Vagina (tissue), 2 donors: ENCODE measurements at places on chromosomes 6 and 20.

DNA sequence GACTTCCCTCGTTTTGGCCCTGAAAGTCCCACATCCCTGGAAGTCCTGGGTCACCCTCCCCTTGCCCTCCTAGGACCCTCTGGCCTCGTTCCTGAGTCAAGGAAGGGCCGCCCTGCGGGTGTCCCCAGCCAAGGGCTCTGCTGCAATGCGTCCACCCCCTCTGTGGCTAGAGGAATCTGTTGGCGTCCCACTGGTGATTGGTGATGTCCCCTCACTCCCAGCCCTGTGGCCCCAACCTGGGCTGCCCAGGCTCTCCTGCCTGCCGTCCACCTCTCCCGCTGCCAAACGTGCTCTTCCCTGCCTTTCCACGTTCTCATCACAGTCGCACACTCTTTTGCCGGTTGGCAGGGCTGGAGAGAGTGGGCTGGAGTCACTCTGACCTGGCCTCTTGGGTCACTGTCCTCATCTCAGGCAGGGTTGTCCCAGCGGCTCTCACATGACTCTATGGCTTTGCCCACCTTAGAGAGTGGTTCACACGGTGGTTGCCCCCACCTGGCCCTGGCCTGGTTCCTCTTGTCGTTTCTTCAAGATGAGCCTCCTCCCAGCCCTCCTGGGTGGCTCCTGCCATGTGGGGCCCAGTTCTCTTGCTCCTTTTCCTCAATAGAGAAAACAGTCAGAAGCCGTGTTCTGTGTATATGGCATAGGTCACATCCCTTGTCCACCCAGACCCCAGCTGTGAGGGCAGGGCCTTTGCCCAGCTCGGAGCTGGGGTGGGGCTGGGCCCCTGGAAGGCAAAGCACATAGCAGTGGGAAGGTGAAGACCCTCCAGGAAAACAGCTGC lies 100.9 kb downstream of the TMEM242 start:
- DNase-seq = peak; percentile 85

- no peak for DNase-seq
These were observed 9.6 kb downstream of the ABHD16A start for GRCh38 chr6:31693535-31693934.

- no peak for DNase-seq
These were observed 200.0 kb downstream of the LY86 start for GRCh38 chr6:6788394-6789032.

DNA sequence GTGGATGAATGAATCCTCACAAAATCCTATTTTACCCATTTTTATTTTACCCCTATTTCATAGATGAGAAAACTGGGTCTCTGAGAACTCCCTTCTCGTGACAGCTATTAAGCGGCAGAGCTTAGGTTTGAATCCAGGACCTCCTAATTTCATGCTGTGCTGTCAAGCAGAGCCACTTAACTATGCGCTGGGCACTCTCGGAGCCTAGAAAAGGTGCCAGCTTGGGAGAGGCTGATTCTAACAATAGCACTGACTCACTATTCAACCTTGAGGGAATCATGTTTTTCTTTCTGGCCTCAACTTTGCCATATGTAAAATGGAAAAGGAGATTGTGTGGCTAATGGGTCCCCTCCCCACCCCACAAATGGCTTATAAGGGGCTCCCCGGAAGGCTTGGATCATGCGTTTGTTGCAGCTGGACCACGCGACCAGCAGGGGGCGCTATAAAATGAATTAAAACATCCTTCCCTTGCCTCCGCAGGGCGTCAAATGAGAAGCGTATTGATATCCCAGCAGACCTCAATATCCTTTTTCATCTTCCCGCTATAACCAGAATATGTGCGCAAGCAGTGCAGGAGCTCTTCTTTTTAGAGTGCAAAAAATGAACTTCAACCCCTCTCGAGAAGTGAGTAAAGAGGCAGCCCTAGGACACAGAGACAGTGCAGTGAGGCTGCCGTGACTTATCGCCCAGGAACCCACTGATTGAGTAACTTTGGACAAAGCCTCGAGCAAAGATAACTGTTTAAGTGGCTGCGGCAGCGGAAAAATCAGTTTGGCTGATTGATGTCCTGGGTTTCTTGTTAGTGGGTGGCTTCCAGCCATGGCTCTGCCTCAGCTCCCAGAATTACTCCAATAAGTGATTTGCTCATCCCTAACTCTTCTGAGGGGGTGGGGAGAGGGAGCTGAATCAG lies 12.8 kb upstream of the PDYN start:
- no peak for DNase-seq

DNA sequence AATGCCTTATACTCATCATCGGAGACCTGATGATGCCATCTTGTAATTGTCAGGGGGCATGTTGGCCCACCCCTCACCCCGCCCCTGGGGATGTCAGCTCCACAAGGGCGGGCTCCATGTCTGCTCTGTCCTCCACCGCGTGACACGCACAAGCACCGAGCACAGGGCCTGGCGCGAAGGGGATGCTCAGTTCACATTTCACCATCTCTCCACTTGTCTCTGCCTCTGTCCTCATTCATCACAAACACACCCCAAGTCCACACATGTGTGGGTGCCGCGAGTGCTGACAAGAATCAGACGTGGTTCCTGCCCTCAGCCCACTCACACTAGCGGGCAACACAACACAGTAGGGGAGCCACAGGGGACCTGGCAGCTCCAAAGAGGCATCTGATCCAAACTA lies 151.2 kb upstream of the PTPN1 start:
- DNase-seq = no peak

GRCh38 chr6:2353412-2354137 lies 108.2 kb upstream of the GMDS start:
- DNase-seq = no peak

DNA sequence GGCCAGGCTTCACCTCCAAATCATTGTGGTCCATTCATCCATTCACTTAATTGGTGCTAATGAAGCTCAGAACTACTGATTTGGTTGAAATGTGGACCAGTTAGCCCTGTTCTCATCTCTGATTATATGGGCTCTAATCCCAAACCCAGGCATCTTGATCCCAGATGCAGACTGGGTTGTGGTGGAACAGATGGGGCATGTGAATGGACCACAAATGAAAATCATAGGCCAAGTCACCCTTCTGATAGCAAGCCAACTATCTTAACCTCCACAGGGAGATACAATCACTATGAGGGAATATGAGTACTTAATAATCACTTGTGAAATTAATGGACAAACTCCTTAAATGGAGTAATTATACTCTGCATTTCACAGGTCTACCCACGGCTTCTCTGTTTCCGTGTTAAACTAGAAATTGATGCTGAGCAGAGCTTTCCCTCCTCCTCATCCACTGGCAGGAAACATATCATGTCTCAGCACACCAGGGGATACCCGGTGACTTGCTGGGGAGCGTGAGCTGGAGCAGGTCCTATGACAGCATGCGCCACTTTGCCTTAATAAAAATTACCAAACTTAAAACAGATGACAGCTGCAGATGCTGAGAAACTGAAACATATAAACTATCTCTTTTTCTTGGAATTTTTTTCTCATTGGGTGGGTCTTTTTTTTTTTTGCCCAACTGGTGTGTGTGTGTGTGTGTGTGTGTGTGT lies 108.8 kb upstream of the HEY2 start:
- no peak for DNase-seq

DNA sequence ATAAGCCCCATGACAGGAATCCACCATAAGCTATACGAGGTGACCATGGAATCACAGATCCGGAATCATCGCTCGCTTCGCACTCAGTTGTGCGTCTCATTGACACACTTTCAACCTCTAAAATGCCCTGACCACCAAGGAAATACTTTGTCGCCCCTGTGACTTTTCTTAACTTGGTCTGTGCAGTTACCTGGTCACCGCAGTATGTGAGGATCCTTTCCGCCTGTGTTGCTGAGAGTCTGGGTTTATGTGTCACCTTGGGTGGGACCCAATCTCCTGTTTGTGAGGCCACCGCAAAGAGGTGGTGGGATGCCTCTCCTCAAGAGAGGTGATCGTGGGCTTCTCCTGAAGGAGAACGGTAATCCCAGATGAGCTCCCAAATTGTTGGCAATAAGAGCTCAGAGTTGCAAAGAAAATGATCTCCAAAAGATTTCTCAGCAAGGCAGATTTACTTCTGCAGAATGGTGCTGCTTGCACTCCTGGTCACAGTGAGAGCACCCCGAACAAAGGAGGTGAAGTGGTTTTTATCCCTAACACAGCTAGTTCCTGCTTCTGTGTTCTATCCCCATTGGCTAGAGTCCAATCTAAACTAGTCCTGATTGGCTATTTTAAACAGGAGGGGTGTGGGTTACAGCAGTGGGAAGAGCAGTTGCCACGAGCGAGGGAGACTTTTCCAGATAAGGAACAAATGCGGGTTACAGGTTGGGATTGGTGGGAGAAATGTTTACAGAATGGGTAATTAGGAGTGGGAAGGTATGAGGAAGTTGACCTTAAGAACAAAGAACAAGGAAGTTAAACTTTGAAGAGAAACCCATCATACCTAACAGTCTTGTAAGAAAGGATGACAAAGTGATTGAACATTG lies 9.1 kb upstream of the ZNFX1 start:
- DNase-seq = no peak

DNA sequence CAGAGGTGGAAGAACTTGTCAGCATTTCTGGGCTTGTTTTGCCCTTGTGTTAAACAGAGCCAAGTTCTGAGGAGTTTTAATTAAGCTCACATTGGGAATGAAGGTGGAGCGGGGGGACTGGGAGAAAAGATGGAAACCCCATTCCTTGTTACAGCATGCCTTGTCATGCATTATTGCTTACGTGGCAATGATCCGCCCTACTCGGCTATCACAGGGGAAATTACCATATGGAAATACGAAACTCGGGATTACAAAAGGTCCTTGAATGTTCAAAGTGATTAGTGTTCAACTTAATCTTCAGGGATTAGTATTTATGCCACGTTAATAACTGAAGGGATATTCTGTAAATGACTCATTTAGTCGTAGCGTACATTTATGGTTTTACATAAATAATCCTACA lies 86.4 kb downstream of the MAP3K7 start:
- DNase-seq = no peak

- no peak for DNase-seq
These were observed 64.0 kb upstream of the PTGIS start for GRCh38 chr20:49631856-49632418.

GRCh38 chr6:134049176-134049575 lies 3.2 kb downstream of the SLC2A12 start:
- no peak for DNase-seq

DNA sequence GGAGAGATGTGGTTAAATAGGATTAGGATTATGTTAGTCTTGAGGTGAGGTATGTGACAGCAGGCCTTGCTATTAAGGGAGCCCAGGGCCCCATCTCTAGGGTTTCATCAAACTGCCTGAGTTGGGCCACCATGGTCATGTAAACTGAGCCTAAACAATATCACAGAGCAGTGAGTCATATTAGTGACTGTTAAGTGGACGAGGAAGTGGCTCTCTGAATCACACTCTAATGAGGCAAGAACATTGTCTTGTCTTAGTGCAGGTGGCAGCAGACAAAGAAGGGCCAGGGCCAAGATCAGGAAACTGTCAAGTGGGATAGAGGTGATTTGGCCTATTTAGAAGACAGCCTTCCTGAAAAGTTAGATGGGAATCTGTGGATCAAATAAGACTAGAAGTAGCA lies 23.1 kb downstream of the ENPP3 start:
- DNase-seq = no peak

DNA sequence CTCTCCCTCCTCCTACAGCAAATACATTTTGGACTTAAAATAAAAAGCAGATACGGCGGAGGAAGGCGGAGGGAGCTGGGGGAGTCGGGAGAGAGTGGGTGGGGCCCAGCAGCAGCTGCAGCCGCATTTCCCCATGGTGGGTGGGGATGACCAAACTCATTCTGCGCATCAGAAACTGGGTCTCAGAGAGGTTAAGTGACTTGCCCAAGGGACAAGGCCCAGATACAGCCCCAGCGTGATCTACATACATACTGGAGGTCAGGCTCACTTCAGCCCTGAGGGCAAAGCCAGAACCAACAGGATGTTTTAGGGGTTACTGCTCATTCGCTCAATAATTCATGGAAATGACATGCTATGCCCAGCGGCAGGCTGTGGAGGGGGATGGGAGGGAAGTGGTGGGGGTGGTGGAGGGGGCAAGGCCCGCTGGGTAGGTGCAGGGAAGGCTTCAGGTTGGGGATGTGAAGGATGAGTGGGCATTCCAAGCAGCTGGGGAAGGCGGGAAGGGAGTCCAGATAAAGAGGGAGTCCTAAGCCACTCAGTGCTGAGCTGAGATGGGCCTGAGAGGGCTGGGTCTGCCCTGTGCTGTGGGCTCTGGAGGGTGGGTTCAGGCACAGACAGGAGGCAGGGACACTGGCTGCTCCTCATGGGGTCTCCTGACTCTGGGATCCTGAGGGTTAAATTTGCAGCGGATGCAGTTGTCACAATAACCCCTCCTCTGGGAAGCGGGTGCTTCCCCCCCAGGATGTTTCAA lies 31.0 kb downstream of the DLGAP4 start:
- no peak for DNase-seq

DNA sequence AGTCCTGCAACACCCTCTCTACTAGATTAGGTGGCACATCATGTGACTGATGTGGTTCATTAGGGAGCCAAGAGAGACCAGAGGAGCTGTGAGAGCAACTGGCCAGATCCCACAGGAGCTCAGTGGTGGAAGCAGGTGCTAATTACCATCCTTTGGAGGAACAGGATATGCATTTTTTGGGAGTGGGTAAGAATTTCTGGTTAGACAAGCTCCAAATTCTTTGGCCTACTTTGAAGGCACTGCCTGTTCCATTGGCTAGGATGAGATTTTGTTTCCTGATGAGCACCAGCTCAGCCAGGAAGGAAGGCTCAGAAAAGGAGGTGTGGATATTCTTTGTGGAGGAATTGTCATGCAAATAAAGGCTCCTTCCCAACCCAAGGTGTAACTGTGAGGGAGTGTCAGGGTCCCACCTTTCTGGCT lies 130.3 kb upstream of the BMP2 start:
- DNase-seq = no peak

DNA sequence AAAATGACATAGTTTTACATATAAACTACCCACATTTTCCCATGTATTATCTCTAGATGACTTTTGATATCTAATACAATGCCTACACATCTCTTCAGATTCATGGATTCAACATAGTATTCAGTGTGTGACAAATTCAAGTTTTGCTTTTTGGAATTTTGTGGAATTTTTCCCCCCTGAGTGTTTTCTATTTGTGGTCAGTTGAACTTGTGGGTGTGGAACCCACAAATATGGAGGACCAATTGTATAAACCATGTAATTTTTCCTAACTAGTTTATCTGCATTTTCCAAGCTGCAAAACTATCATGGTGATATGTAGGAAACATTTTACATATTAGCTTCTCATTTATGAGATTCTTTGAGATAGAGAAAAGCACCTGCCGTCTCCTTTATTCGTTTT lies 374.3 kb upstream of the SOX4 start:
- DNase-seq = no peak

DNA sequence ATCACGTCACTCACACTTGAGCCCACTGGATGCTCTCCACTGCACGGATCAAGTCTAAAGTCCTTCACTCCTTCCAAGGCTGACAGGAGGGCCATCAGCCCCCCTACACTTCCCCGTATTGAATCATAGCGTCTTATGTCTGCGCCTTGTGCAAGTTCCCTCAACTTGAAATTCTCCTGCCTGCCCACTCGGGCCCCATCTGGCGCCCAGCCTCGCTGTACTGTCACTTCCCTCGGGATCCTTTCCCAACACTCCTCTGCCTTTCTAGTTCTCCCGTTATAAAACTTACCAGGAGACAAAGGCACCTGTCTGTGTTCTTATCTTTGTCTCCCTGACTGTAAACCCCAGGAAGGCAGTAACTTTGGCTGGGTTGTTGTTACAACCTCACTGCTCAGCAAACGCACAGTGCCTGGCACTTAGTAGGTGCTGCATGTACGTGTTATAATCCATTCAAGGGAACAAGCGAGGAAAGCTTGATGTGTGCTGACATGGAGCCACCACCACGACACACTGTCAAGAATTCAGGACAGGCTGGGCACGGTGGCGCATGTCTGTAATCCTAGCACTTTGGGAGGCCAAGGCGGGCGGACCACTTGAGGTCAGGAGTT lies 33.8 kb upstream of the ZFAND3 start:
- DNase-seq = no peak

- DNase-seq = no peak
These were observed 9.7 kb upstream of the ADGRF5 start for GRCh38 chr6:46931416-46931815.
